ENCODE measurements at places on chromosomes 12 and 14.

DNA sequence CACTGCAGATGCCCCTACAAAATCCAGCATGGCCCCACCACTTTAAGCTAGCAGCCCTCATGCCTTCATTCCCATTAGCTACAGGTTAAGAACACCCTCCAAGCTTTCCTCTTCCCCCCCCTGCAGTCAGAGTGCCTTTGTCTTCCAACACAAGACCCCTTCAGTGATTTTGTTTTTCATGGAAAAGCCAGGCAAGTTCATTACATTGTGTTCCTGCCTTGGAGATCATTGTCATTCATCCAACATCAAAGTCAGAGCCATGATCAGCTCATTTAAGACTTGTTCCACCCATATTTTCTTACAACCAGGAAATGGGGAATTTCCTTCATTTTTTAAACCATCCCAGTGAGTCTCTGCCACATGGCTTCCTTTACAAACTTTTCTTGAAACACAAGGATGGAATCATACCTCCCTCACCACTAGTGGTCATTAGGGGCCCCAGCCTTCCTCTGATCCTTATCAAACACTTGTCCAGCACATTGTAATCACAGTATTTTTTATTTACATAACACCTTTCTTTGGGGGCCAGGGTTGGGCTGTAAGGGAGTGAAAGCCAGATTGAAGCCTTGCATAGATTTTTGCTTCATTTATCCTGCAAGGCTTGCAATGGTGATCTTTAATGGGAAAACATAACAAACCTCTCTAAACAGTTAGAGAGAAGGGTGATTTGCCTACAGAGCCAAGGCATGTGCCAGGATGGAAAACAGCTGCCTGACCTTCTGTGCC lies 765.3 kb downstream of the MED13L start:
- no peak for DNase-seq

- DNase-seq = no peak
Measured at GRCh38 chr14:91732439-91732838, 553 bp upstream of the CATSPERB start.

DNA sequence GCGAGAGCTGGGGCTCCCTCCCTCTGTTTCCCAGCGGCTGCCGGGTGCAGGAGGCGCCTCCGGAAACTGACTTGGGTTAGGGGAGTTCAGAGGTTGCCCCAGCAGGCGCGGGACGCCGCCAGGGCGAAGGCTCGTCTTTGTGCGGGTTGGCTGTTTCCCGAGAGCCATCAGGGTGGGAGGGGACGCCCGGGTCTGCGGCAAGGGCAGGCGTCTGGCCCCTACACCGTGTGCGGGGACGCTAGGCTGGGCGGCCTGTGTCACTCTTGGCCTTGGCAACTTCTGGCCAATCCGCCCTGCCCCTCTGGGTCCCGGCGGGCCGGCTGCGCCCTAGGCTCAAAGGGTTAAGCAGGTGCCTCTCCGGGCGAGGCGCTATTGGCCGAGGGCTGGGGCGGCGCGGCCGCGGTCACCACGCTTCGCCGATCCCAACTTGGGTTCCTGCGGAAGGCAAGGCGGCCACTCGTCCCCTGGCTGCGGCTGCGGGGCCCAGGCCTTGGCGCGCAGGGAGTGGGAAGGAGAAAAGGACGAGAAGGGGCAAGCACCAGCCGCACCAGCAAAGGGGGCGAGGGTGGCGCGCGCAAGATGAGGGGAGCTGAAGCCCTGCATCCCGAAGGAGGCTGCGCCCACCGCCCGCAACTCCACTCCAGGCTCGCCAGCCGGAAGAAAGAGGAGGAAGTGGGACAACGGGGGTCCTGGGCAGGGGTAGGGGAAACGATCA lies 5.6 kb upstream of the NPAS3 start:
- DNase-seq = no peak

DNA sequence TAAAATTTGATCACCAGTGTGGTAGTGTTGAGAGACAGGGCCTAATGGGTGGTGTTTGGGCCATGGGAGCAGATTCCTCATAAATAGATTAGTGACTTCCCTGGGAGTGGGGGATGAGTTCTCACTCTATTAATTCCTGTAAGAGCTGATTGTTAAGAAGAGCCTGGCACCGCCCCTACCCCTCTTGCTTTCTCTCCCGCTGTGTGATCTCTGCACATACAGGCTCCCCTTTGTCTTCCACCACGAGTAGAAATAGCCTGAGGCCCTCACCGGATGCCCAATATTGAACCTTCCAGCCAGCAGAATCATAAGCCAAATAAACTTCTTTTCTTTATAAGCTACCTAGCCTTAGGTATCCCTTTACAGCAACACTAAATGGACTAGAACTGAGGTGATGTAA lies 31.9 kb upstream of the CAND1 start:
- DNase-seq = no peak

GRCh38 chr14:55354500-55354899 lies 57.1 kb downstream of the ATG14 start:
- peak; percentile 66 for DNase-seq

DNA sequence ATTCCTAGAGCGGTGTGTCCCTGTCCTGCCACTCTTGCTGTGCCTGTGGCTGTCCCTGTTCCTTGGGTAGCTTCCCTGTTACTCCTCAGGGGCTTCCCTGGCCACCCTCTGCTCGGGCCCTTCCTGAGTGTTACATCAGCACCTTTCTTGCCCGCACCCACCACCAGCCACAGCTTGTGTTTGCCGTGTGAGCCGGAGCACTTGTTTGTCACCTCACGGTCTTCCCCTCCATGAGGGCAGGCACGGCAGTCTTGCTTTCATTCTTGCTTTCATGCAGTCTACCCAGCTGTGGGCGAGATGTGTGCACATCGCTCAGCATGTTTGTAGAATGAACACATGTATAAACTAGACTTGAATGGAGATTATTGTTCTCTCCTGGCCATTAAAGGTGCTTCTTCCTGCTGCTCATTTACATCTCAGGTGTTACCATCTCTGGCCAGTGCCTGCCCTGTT lies 42.0 kb downstream of the TRAF3 start:
- DNase-seq = peak; percentile 33

DNA sequence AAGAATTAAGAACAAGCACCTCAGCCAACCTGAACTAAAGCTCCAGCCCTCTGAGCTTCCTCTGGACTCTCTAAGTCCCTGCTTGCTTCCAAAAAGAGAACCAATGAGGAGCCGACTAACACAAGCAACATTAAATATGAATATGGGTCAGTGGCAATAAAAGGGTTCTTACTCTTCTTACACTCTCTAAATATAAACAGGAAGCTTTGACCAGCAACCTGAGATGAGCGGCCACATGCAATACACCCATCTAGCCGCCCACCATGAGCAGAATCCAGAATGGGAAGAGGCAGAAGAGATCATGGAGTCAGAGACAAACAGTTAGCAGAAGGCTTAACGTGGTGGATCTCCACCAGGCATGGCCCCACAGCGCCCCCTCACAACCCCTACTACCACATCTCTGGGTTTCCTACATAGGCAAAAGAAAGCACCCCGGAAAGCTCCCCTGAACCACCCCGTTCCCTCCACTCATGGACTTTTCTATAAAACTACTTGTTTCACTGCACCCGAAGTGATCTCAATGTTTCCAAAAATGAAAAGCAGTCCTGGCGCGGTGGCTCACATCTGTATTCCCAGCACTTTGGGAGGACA lies 59.4 kb downstream of the TTC7B start:
- no peak for DNase-seq

DNA sequence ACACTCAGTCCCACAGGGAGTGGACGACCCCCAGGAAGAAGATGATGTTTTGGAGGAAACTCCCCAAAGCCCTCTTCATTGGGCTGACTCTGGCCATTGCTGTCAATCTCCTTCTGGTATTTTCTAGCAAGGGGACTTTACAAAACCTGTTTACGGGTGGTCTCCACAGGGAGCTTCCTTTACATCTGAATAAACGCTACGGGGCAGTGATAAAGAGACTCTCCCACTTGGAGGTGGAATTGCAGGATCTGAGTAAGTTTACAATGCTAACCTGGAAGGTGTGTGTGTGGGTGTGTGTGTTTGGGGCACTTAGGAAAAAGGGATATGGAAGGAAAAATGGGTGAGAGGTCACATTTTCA lies 416 bp downstream of the GALNT8 start:
- DNase-seq = no peak

DNA sequence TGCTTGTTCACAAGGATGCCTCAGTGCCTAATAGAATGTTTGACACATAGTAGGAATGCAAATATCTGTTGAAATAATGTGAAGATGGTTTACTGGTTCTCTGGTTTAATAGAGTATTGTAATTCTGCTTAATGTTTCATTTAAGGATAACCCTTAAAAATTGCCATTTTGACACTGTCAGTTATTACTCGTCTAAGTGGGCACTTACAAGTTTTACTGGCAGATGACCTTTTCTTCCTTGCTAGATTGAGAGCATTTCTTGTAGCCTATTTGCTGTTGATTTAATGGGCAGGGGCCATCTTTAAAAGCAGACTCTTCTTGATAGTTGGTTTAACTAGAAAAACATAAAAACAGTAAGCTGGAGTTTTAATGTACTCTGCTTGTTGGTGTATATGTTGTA lies 1.9 kb downstream of the TMEM263 start:
- DNase-seq = no peak

- DNase-seq = no peak
Measured at GRCh38 chr14:75165586-75166391, 10.6 kb downstream of the TMED10 start.

DNA sequence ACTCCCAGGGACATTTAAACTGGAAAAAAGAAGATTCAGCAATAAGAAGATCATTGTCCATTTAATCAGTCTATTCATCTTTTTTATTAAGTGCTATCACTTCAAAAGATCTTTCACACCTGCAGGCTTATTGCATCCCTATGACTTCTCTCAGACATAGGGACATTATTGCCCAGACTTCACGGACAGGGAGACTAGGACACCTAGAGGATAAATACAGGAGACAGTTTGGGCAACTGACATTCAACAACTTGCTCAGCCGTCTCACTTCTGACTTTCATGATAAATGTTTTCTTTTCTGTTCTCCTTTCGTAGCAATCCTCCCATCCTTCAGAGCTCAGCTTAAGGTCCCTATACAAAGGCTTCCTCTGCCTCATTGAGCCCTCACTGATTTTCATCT lies 84.3 kb downstream of the TMEM30B start:
- no peak for DNase-seq

GRCh38 chr12:31813305-31813704 lies 84.5 kb upstream of the AMN1 start:
- DNase-seq = no peak

GRCh38 chr14:75022655-75023054 lies 19.9 kb downstream of the EIF2B2 start:
- DNase-seq = peak; percentile 5

- no peak for DNase-seq
Measured at GRCh38 chr12:2552000-2552756, 242.6 kb upstream of the FKBP4 start.

DNA sequence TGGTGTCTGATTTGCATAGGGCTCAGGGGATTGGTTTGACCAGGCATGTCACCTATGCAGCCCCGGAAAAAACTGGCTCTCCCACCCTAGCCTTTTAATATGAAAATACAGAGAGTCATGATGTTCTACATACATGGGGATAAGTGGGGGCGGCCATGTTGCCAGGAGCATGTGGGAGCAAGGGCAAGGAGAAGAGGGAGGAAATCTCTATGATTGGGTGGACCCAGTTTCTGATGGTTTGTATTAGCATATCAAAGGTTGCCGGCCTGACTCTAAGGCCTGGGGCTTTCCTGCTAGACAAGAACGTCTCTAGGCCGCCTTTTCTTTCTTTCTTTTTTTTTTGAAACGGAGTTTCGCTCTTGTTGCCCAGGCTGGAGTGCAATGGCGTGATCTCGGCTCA lies 123.4 kb upstream of the CPSF6 start:
- no peak for DNase-seq

DNA sequence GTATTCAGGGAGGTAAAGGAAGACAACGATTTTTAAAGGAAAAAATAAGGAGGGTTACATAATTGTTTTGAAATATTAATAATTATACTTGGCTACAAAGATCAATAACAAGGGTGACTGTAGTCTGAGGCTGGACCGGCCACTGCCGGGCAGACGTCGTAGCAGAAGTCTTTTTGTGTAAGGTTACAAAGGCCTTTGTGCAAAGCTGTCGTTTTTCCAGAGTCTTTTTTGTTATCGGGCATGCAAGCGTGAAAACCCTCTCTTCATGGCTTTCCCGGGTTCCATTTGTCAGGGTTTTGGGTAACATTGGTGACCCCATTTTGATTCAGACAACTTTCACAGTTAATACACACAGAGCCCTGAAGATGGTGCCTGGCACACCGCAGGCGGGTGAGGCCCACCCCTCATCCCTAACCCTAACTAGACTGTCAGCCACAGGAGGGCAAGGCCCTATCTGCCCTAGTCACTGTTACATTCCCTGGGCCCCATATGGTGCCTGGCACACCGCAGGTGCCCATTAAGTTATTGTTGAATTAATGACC lies 31.3 kb downstream of the RILPL1 start:
- DNase-seq = no peak

- no peak for DNase-seq
Measured at GRCh38 chr14:75970989-75971388, 10.8 kb downstream of the TGFB3 start.

DNA sequence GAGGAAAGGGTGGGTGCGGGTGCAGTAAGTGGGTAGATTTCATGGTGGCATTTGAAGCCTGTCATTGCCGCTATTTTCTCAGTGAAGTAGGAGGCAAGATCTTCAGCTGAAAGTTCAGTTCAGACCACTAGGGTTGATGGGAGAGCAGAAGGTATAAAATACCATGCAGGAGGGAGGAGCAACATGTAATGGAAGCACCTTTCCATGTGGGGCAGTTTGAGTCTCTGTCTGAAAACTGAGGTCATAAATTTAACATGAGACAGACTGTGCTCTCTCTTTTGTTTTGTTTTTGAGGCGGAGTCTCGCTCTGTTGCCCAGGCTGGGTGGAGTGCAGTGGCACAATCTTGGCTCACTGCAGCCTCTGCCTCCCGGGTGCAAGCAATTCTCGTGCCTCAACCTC lies 22.7 kb downstream of the LRRC74A start:
- DNase-seq = no peak

- DNase-seq = no peak
Measured at GRCh38 chr14:38089123-38089522, 118.6 kb upstream of the SSTR1 start.

GRCh38 chr14:28603606-28604005 lies 163.0 kb upstream of the FOXG1 start:
- no peak for DNase-seq

GRCh38 chr14:43651896-43652295 lies 855.2 kb downstream of the FSCB start:
- DNase-seq = no peak

DNA sequence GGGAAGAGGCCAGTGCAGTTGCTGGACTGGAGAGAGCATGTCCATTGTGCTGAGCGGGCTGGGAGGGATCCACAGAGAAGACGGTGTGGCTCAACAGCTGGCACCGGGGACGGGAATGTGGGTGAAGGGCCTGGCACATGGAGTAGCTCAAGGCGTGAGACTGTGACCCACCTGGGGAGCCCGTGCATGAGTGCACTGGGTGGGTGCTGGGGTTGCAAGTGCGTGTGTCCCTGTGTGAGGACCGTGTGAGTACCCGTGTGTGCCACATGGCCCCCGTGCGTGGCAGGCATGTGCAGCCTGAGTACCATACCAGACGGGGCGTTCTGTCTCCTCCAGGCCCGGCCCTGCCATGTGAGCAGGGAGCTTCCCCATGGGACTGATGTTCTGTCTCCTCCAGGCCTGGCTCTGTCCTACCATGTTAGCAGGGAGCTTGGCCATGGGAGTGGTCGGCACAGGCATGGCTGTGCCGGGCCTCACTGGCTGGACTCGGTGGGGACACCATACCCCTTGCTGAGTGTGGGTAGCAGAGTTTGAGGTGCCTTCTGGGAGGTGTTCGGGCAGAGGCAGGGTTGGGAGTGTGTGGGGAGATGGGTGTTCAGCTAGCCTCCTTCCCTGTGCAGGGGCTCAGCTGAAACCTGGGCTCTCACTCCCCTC lies 234.4 kb downstream of the TMEM121 start:
- DNase-seq = no peak

Data from activated gamma-delta T cell treated with Interleukin-2 at 50 U/mL for 16 hours (primary cell).